Stimulated activated CD8-positive, alpha-beta memory T cell treated with anti-CD3 and anti-CD28 coated beads, Interleukin-4, amount 100 ng/mL, for 24 hours (primary cell): ENCODE measurements at places on chromosomes 6 and 20.

GRCh38 chr20:49340161-49340966 is 62.5 kb upstream of the ZNFX1 start:
- DNase-seq: no peak

GRCh38 chr6:39169448-39170344 is 54.7 kb upstream of the SAYSD1 start:
- no peak for DNase-seq

GRCh38 chr6:13593720-13594119 is 19.3 kb downstream of the SIRT5 start:
- no peak for DNase-seq

DNA sequence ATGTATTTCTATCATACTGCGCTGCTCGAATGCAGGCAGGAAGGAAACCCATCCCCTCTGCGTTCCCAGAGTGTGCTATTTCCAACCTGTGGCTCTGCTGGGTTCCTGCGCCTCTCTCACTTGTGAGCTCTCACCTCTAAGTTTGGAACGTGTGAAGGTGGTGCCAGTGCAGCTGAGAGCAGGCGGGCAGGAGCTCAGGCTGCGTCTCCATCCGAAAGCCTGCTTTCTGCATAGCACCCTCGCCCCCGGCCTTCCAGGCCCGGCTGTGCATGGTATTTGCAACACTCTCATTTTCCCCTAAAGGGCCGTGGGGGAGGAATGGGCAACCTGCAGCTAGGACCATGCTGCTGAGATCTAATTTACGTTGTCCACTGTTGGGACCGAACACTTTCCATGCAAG is 288.0 kb upstream of the TSHZ2 start:
- no peak for DNase-seq

DNA sequence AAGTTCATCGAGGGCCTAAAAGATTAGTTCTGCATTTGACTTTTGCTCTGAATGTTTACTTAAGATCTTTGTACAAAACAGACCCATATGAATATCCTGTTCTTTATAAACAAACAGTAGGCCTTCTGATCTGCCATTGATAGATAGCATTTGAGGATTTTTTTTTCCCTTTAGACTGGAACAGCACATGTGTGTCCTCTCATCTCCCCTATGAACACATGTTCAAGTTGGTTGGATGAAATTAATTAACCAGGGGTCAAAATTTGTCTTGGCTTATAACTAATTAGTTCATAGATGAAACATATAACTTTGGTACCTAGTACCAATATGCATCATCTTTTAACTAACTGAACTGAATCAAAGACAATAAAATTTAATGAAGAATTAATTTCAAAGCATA is 81.3 kb downstream of the AK9 start:
- DNase-seq: no peak

GRCh38 chr6:6910734-6911295 is 196.9 kb upstream of the RREB1 start:
- no peak for DNase-seq

DNA sequence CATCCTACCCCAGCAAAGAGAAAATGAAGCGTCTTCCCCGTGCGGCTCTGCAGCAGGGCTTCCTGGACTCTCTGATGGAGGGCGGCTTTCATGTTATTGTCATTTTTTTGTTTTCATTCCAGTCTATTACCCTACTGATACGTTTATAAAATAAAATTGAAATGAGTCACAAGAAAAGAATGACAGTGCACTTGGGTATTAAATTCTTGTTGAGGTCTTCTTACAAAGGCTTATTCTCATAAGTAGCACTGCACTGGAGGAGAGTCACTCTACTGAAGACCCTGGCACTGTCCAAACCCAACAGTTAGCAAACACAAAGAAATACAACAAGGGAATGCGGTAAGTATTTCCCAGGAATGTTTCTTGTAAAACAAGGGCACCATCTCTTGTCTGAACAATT is 379.3 kb downstream of the MAFB start:
- no peak for DNase-seq
